Stimulated activated CD4-positive, alpha-beta T cell treated with anti-CD3 and anti-CD28 coated beads, Interleukin-1b, Interleukin-23, amount 100 ng/mL, for 1 hour (primary cell): ENCODE measurements at places on chromosomes 4 and X.

DNA sequence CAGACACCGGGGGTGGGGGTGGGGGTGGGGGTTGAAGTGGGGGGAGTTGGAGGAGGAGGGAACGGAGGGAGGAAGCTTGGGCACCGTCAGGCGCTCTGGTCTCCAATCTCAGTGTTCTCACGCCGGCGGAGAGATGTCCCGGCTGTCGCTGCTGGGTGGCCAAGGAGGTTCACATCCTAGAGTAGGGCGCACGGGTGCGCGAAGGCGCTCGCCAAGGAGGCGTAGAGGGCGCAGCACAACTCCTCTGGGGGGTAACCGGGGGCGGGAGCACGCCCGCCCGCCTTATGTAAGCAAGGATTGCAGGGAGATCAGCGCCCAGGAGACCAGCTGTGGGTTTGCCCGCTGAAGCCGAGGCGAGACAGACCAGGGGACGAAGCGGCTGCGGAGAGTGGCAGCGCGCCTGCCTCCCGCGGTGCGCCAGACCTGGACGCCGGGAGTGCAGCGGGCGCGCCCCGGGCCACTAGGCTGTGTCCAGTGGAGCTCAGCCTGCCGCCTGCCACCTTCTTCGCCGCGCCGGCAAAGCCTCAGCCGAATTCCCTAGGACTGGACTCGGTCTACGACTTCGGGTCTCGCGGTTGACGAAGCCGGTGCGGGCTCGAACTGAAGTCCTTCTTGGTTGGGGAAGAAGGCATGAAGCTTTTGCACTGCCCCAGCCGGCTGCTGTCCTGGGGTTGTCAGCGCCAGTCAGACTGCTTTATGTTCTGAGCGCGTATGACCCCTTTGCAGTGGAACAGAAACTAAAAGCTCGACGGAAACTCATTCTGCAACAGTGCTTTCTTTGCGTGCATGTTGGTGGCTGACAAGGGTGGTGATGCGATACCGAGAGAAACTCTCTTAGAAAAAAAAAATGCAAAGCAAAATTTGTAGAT, 707 bp upstream of the UNC5C start:
- no peak for DNase-seq

GRCh38 chr4:92346289-92346688, 42.5 kb downstream of the GRID2 start:
- no peak for DNase-seq

GRCh38 chrX:104195489-104196084, 29.3 kb downstream of the FAM199X start:
- no peak for DNase-seq

GRCh38 chrX:104721854-104722253, 155.9 kb downstream of the IL1RAPL2 start:
- no peak for DNase-seq

- no peak for DNase-seq
Observed at GRCh38 chr4:103079621-103080020, 3.1 kb upstream of the SLC9B2 start.

DNA sequence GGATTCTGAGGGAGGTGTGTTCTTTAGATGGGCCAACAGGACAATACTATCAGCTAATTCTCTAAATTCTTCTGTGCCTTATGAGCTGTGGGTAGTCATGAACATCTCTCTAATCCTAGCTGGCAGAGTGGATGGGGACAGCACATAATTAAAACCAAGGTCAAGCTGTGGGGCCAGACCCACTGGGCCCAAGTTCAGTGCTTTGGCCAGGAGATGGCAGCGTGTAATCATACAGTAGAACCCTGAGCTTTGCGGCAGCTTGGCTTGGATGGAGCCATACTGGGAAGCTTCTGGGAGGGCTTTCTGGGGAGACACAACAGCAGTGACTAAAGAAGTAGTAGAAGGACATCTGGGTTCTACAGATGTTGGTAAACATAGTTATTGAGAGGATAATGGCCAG, 140.3 kb upstream of the CXCL13 start:
- no peak for DNase-seq

GRCh38 chr4:62914758-62915157, 1494.5 kb downstream of the TECRL start:
- no peak for DNase-seq

DNA sequence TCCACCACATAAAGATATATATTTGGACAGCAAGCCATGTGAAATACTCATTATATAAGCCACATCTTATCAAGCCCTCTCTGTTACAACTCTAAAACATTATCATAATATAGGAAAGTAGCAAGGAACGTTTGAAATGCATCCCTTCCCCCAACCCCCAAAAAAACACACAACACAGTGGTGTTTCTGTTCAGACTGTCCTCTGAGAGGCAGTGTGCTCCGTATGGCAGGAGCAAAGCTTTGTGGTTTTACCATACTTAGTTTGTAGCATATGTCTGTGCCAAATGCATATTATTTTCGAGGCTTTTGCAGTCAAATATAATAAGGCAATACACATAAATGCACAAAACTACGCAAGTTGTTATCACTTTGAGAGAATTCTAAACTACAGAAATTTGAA, 194.2 kb downstream of the RAPGEF2 start:
- no peak for DNase-seq

DNA sequence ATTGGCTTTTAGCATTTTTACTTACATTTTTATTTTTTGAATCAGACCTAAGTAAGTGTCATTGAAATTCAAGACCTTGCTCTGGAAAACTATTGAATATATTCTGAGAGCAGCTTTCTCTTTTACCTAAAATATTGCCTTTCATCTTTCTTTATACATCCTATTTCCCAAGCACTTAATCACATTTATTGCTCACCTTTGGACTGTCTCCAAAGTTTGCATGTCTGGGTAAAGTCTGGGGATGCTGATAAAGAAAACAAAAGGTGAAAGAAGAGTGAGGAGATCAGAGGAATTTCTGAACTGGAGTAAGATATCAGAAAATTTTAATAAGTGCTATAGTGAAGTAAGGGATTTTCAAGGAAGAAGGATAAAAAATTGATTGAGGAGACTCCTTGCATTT, 308.5 kb upstream of the AADAT start:
- DNase-seq: no peak

- no peak for DNase-seq
Observed at GRCh38 chrX:105872941-105873340, 50.6 kb downstream of the NRK start.

DNA sequence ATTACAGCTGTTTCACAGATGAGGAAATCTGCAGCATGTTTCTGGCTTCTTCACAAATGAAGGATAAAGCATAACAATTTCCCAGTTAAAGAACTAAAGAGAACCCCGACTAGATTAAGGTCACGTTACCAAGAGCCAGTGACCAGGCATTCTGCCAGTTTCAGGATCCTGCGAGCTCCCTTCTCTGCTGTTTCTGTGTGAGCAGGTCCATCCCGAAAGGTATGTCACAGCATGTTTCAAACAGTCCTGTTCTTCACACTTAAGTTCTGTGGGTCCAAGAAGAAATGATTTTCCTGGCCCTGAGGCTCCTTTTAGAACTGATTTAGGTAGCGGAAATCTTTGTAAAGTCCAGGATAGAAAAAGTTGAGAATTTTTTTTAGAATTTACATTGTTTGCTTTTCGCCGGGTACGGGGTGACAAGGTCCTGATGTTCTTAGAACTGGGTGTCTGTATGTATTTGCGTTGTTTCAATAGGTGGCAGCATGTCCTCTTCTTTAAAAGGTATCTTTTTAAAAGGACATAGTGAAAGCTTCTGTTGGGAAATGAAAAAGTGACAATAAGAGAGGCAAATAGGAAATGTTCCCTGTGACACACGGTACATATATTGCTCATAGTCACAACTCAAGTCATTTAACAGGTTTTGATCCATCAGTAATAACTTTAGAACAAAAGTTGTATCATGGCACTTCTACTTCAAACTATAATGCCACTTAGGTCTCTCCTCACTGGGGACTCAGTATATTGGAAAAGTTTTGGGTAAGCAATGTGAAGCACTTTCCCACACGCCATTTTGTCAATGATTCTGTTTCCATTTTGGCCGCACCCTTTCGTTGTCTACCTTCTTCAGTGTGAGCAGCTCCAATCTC, 18.4 kb downstream of the IL21 start:
- DNase-seq: no peak

DNA sequence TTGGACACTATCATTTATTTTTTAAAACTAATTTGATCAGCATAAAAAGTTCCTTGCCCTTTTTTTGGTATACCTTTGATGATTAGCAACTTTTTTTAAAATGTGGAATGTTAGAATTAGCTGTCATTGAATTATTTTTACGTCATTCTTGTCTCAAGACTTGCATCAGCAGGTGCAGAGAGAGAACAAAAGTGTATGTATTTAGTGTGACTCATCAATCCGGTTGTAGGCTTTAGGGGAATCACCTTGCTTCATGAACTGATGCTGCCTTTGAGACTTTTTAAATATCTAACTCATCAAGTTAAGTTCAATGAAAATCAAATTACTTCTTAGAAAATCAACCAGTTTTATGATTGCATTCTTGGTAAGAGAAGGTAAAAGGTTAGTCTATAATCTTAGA, 125.1 kb downstream of the ARX start:
- DNase-seq: no peak

- DNase-seq: no peak
Observed at GRCh38 chrX:95841863-95842262, 842.8 kb upstream of the DIAPH2 start.

GRCh38 chr4:54228546-54228945, 547 bp upstream of the PDGFRA start:
- no peak for DNase-seq

DNA sequence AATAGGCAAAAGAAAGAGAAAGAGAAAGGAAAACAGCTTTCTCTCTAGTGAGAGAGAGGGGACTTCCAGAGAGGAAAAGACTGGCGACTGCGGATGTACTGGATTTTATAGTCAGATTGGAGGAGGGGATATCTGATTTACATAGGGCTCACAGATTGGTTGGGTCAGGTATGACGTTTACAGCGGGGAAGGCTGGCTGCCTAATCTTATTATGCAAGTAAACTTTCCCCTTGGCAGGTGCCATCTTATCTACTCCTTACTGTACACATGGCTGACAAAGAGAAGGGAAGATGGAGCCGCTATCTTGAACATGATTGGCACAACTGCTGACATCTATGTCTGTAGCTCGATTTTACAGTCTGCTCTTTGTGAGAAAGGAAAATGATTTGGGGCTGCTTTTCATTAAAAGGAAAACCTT, 25.4 kb downstream of the RBPJ start:
- DNase-seq: no peak

GRCh38 chr4:150354214-150354796, 227.6 kb upstream of the MAB21L2 start:
- no peak for DNase-seq

DNA sequence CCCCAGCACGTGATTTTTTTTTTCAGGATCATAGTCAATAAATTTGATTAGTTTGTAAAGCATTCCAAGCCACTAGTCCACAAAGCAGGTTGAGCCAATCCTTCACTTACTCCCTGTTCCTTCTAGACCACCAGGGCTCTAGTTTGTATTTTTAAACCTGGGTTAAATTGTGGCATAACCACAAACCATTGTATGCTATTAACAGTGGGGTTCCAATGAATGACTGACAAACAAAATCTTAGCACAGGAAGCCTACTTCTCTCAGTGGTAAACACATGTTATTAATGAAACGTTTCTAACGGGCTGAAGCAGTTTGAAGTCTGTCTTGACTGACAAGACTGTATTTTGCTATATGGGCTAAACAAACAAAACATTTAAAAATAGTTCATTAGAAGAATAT, 48.6 kb upstream of the GYPA start:
- DNase-seq: no peak

- no peak for DNase-seq
Observed at GRCh38 chr4:150318971-150319370, 240.7 kb downstream of the DCLK2 start.

- no peak for DNase-seq
Observed at GRCh38 chr4:145816091-145816490, 122.5 kb downstream of the ZNF827 start.

DNA sequence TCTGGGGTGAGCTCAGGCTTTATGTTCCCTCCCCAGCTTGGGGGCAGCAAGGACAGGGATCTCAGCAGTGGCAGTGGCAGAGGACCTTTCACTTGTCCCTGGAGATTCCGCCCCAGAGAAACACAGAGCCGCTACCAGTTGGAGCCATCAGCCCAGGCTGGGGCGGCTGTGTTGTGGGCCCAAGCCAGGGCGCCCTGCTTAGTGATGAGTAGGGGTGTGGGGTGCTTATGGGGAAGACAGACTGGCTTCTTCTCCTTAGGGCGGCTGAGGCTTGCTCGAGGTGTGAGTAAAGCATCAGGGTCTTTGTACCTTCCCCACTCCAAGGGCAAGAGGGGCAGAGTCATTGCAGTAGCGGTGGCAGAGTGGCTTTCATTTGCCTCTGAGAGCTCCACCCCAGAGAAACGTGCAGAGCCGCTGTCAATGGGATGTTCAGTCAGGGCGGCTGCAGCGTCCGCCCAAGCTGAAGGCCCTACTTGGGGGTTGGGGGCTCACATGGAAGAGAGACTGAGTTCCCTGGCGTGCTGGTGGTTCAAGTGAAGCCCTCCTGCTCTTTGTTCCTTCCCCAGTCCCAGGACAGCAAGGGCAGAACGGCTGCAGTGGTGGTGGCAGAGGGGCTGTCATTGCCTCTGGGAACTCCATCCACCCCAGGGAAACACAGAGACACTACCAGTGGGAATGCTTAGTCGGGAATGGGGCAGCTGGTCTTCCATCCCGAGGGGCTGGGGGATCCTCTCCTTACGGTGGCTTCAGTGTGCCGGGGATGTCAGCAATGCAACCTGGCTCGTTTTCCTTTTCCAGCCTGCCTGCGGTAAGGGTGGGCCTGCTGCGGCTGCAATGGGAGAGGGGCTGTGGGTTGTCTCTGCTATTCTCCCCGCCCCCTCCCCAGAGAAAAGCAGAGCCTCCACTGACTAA, 2142.5 kb upstream of the TENM3 start:
- no peak for DNase-seq

GRCh38 chr4:185257086-185257485, 47.7 kb downstream of the SNX25 start:
- DNase-seq: no peak

- DNase-seq: no peak
Observed at GRCh38 chr4:186307916-186308315, 41.9 kb downstream of the F11 start.

- DNase-seq: no peak
Observed at GRCh38 chrX:7828594-7828993, 14.4 kb upstream of the VCX start.

GRCh38 chrX:44675362-44676024, 132.8 kb upstream of the FUNDC1 start:
- DNase-seq: no peak

GRCh38 chr4:5839751-5840674, 52.9 kb downstream of the CRMP1 start:
- no peak for DNase-seq

- no peak for DNase-seq
Observed at GRCh38 chr4:73704314-73705055, 35.9 kb upstream of the CXCL8 start.

DNA sequence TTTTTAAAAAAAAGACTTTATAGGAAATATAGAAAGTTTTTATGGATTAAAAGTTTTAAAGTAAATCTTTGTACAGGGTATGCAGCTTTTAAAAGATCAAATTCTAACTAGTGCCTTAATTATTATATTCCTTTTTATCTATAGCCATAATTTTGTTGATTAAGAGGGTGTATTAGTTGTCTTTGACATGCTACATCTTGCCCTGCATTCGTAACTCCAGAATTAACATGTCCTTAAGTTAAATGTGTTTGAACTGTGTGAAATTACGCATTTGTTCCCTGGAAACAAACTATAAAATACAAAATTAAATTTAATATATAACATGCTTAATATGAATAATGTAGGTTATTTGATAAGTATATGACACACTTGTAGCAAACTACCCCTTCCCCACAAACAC, 66.3 kb downstream of the PTPN13 start:
- DNase-seq: no peak
